Left hindlimb (tissue), 1 donor: ENCODE measurements at places on chromosomes 3 and 15.

GRCh38 chr3:183081459-183082183 is 17.7 kb downstream of the MCCC1 start:
- no peak for DNase-seq

DNA sequence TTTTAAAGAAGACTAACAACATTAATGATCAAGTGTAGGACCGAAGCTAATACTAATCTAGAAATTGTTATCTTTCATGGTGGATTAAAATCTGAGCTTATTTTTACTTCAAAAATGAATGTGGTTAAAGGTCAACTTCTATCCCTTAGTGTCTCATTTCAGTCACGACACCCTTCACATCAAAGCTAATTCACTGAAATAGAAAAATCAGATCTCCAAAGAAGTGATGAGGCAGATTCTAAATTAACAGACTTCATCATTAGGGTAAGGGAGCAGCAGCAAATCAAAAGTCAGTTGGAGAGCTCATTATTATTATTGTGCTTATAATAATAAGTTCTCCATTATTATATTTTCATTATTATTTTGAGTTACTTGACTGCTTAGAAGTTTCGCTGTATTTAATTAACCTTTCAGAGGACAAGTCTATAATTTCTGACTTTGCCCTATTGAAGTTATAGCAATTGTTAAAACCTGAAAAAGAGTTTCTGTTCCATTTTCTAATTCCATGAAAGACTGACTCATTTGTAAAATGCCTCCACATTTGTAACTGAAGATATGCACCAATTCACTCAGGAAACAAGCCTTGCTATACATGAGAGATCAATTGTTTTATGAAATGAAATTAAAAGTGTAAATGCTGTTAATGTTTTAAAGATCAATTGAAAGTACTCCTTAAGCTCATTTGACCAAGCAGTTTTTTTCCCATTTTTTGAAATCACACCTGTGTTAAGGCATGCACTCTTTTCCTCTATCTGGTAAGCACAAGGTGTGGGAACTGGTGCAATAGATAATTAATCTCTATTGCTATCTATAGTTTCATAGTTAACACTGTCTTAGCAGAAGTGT is 23.1 kb upstream of the CMC1 start:
- DNase-seq: no peak

DNA sequence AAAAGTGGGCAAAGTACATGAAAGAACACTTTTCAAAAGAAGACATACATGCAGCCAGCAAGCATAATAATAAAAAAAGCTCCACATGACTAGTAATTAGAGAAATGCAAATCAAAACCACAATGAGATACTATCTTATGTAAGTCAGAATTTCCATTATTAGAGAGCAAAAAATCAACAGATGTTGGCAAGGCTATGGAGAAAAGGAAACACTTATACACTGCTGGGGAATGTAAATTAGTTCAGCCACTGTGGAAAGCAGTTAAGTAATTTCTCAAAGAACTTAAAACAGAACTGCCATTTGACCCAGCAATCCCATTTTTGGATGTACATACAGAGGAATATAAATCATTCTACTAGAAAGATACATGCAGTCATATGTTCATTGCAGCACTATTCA is 360.7 kb downstream of the NSUN3 start:
- no peak for DNase-seq

- DNase-seq: no peak
These were observed 180.8 kb downstream of the KCNAB1 start for GRCh38 chr3:156300929-156301840.

GRCh38 chr3:178451799-178452198 is 84.4 kb upstream of the KCNMB2 start:
- DNase-seq: no peak

- no peak for DNase-seq
These were observed 172.9 kb downstream of the ADAMTS9 start for GRCh38 chr3:64514889-64515288.
